ENCODE measurements at places on chromosomes 2 and 18. TPM values are rescaled to one million over a fixed set of nuclear protein-coding genes. Genes with fewer than 3 reads are reported as not detected.

SPR gene
- 16.3 TPM for total RNA-seq

C2orf78 gene
- total RNA-seq = not detected

CD207 gene
- total RNA-seq = not detected

RAD51AP2 gene
- 0.12 TPM for total RNA-seq

GEN1 gene
- 8.8 TPM for total RNA-seq

UGT1A5 gene
- total RNA-seq = not detected

ANKRD23 gene
- total RNA-seq = 4.8 TPM

SMAD7 gene
- 129 TPM for total RNA-seq

PLB1 gene
- 0.39 TPM for total RNA-seq

IHH gene
- not detected for total RNA-seq

ARHGAP28 gene
- 19.3 TPM for total RNA-seq

NCOA1 gene
- 6.7 TPM for total RNA-seq

CDH7 gene
- 0.74 TPM for total RNA-seq

KRCC1 gene
- 26.6 TPM for total RNA-seq

RAMP1 gene
- total RNA-seq = 3.1 TPM

LAMA3 gene
- 0.18 TPM for total RNA-seq

FBXO15 gene
- total RNA-seq = 1.3 TPM

CXCR2 gene
- total RNA-seq = 0.09 TPM

SEMA4C gene
- 53.6 TPM for total RNA-seq

FAM237A gene
- not detected for total RNA-seq

MC2R gene
- total RNA-seq = not detected

TUBA3E gene
- total RNA-seq = not detected

FAM228B gene
- total RNA-seq = 16.3 TPM

GALNT14 gene
- total RNA-seq = 1.1 TPM

RNF152 gene
- 3.9 TPM for total RNA-seq

PHOSPHO2 gene
- total RNA-seq = 3.8 TPM

AKAIN1 gene
- total RNA-seq = not detected

LRRTM1 gene
- total RNA-seq = 18.0 TPM

GPR45 gene
- total RNA-seq = not detected

NAGK gene
- 49.3 TPM for total RNA-seq

LOXHD1 gene
- total RNA-seq = 0.21 TPM

POTEC gene
- total RNA-seq = not detected

MGAT4A gene
- 3.6 TPM for total RNA-seq

NBEAL1 gene
- 16.0 TPM for total RNA-seq

DSG4 gene
- total RNA-seq = not detected

MTHFD2 gene
- total RNA-seq = 21.2 TPM

STPG4 gene
- not detected for total RNA-seq

C1GALT1C1L gene
- total RNA-seq = not detected

RNF103 gene
- total RNA-seq = 28.1 TPM

SERPINB7 gene
- total RNA-seq = not detected

HOXD12 gene
- not detected for total RNA-seq

GALNT13 gene
- total RNA-seq = 1.4 TPM

RTKN gene
- total RNA-seq = 53.3 TPM

PGAP1 gene
- 5.5 TPM for total RNA-seq

All from cardiac muscle cell (in vitro differentiated cells and primary cell).